Left ventricle myocardium inferior (tissue), 1 donor: ENCODE measurements at places on chromosomes 4 and X. TPM values are rescaled to one million over a fixed set of nuclear protein-coding genes. Genes with fewer than 3 reads are reported as not detected.

DNA sequence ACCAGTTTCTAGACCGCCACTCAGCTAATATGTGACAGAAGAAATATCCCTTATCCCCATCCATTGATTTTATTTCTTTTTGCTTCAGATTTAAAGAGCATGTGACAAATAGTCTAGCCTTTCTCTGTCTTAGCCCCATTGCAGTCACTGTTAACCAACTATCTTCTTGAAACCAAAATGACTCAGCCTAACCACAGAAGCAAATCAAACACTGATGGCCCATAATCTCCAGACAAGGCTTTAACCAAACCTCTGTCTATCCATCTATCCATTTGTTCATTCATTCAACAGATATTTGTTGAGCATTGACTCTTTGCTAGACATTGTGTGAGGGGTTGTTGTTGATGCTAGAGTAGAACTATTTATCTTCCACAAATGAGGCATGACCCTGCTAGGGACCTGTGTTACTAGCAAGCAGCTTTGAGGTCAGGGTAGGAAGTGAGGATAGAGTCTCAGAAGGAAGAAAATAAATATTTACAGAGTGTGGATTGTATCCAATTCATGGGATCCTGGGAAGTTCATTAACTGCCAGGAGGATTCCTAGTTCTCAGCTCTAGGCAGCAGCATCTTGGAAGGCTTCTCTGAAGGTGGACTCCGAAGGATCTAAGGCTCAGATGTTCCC is 22.5 kb downstream of the HNRNPH2 start:
- H3K36me3 ChIP-seq, result peaks cover 24% of the 10 kb centered on the region
- H3K27ac ChIP-seq, result no peak overlapping the region

Gene SPANXB1
- not detected for total RNA-seq

Gene CSAG2
- not detected for total RNA-seq

DNA sequence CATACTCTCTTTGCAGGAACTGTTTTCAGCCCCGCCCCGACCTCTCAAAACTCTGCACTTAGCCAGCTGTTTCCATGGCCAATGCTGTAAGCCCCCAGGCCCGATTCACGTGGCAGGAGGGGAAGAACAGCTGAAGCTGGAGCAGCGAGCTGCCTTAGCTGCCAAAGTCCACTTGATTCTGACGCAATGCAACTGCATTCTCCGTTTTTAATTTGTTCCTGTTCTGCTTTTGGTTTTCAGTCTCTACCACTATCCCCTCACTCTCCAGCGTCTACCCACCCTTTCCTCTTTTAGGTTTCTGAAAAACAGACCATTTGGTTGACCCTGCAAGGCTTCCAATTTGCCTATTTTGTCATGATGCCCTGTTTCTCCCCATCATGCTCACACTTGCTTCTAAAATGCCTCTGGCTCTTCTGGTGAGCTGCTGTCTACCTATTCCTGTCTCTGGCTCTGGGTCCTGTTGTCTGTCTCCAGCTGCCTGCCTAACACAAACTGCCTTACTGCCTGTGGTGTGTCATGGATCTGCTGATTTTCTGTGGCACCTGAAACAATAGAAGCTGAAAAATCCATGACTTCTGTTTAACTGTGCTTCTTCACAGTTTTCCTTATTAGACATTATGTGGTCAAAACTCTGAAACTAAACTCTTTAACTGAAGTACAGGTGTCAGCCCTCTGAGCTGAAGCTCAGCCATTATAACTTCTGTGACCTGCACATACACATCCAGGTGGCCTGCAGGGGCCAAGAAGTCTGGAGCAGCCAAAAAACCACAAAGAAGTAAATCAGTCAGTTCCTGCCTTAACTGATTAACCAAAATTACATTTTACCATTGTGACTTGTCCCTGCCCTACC is 160.5 kb upstream of the AGTR2 start:
- no peaks in the 10 kb centered on the region for H3K4me1 ChIP-seq
- peak; percentile 13 for DNase-seq
- no peaks in the 10 kb centered on the region for H3K27me3 ChIP-seq
- H3K4me3 ChIP-seq, result no peak overlapping the region
- no peaks in the 10 kb centered on the region for H3K36me3 ChIP-seq

Gene ZDHHC15
- 3.1 TPM for total RNA-seq

Gene SHISA3
- total RNA-seq, result 8.1 TPM

DNA sequence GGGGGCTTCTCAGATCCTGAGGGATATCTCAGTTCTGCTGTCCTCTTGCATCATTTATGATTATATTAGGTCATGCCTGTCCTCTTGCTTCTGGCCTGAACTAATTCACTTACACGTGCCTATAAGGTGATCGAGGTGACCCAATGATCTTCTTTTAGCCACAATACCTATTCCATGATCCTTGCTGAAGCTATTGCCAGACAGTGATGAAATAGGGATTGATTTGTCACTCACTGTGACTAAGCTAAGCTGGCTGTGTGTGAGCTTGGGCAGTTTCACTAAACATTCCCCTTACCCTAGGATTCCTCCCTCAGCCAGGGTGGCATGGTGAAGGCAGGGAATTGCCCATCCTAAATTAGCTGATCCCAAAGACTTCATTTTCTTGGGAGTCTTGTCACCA is 19.0 kb downstream of the HADH start:
- H3K4me1 ChIP-seq, result peaks cover 68% of the 10 kb centered on the region
- no peak overlapping the region for H3K4me3 ChIP-seq
- no peaks in the 10 kb centered on the region for H3K27me3 ChIP-seq
- H3K27ac ChIP-seq, result peak overlapping the region; percentile 61
- peaks cover 23% of the 10 kb centered on the region for H3K36me3 ChIP-seq

- no peaks in the 10 kb centered on the region for H3K4me1 ChIP-seq
- no peak overlapping the region for H3K27ac ChIP-seq
- no peak overlapping the region for H3K4me3 ChIP-seq
- H3K36me3 ChIP-seq, result no peaks in the 10 kb centered on the region
Observed at GRCh38 chr4:154478128-154478527, 13.5 kb downstream of the DCHS2 start.

DNA sequence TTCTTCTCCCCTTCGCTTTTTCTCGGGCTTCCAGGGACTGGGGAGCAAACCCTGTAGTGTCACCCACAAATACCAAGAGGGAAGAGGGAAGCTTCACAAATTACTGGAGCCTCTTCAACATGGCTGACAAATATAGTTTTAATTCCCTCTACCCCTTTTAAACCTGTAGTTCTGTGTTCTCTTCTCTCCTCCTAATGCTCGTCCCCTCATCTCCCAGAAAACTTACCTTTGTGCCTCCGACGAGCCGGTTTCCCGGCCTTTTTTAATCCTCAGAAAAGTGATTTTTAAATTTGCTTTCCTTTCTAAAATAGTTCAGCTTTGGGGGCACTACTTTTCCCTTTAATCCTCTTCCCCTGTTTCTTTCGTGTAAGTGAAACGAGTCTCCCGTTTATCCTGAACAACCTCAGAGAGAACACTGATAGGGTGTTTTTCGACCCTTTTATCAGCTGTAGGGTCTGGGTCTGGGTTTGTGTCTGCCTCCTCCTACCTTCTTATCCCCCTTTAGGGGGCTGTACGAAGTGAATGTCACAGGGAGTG is 408 bp downstream of the TET2 start:
- DNase-seq, result no peak
- peak overlapping the region; percentile 84 for H3K4me3 ChIP-seq
- H3K27me3 ChIP-seq, result no peaks in the 10 kb centered on the region
- H3K4me1 ChIP-seq, result peaks cover 59% of the 10 kb centered on the region
- H3K36me3 ChIP-seq, result no peaks in the 10 kb centered on the region

- H3K4me3 ChIP-seq, result no peak overlapping the region
- H3K27me3 ChIP-seq, result no peaks in the 10 kb centered on the region
- no peaks in the 10 kb centered on the region for H3K36me3 ChIP-seq
- DNase-seq, result no peak
Observed at GRCh38 chrX:150143721-150144440, 205.6 kb upstream of the EOLA2 start.

Gene ATP1B4
- total RNA-seq, result 1.8 TPM

GRCh38 chr4:132065940-132066495 is 1083.1 kb upstream of the PCDH10 start:
- no peaks in the 10 kb centered on the region for H3K4me1 ChIP-seq
- no peak overlapping the region for H3K27ac ChIP-seq
- no peak overlapping the region for H3K4me3 ChIP-seq
- no peak for DNase-seq

Gene HSFX1
- 3.0 TPM for total RNA-seq

GRCh38 chrX:27680726-27681125 is 90.6 kb downstream of the DCAF8L2 start:
- H3K4me3 ChIP-seq, result no peak overlapping the region
- no peaks in the 10 kb centered on the region for H3K36me3 ChIP-seq
- DNase-seq, result no peak
- no peaks in the 10 kb centered on the region for H3K27me3 ChIP-seq
- H3K4me1 ChIP-seq, result no peaks in the 10 kb centered on the region
- no peak overlapping the region for H3K27ac ChIP-seq

Gene FAM149A
- total RNA-seq, result 12.2 TPM

GRCh38 chr4:32043248-32043633 is 1323.1 kb downstream of the PCDH7 start:
- no peaks in the 10 kb centered on the region for H3K27me3 ChIP-seq
- H3K27ac ChIP-seq, result no peak overlapping the region
- no peak for DNase-seq

GRCh38 chr4:40269133-40269532 is 66.0 kb upstream of the CHRNA9 start:
- no peak for DNase-seq
- H3K27me3 ChIP-seq, result no peaks in the 10 kb centered on the region
- no peaks in the 10 kb centered on the region for H3K36me3 ChIP-seq
- no peak overlapping the region for H3K27ac ChIP-seq
- H3K4me1 ChIP-seq, result peaks cover 9% of the 10 kb centered on the region
- no peak overlapping the region for H3K4me3 ChIP-seq

GRCh38 chr4:93700571-93700970 is 128.0 kb upstream of the ATOH1 start:
- no peaks in the 10 kb centered on the region for H3K4me1 ChIP-seq
- no peak overlapping the region for H3K27ac ChIP-seq
- H3K36me3 ChIP-seq, result no peaks in the 10 kb centered on the region

- no peaks in the 10 kb centered on the region for H3K4me1 ChIP-seq
- H3K27me3 ChIP-seq, result no peaks in the 10 kb centered on the region
- H3K36me3 ChIP-seq, result no peaks in the 10 kb centered on the region
- H3K4me3 ChIP-seq, result no peak overlapping the region
Observed at GRCh38 chr4:83138946-83139345, 24.4 kb upstream of the PLAC8 start.

DNA sequence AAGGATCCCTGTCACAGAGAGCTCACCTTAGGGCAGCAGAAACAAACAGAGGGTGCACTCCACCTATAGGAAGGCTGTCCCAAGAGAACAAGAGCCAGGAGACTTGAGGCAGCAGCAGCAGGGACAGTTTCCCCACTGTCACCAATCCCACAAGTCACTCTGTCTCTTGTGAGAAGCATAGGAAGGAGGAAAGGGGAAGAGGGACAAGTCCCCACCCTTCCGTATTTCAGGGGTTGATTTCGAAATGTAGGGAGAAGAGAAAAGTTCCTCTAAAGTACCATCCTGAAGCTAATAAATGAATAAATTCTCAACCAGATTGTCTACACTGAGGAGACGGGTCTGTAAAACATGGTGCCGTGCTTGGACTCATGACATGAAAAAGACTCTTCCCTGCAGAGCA is 9.5 kb upstream of the TLR8 start:
- no peaks in the 10 kb centered on the region for H3K4me1 ChIP-seq
- DNase-seq, result no peak
- H3K4me3 ChIP-seq, result no peak overlapping the region
- H3K36me3 ChIP-seq, result no peaks in the 10 kb centered on the region
- H3K27ac ChIP-seq, result no peak overlapping the region
- H3K27me3 ChIP-seq, result no peaks in the 10 kb centered on the region

- H3K27me3 ChIP-seq, result no peaks in the 10 kb centered on the region
- H3K4me3 ChIP-seq, result no peak overlapping the region
- no peaks in the 10 kb centered on the region for H3K4me1 ChIP-seq
- no peak for DNase-seq
- no peaks in the 10 kb centered on the region for H3K36me3 ChIP-seq
- no peak overlapping the region for H3K27ac ChIP-seq
Observed at GRCh38 chr4:95643627-95644026, 94.9 kb upstream of the UNC5C start.

- no peaks in the 10 kb centered on the region for H3K36me3 ChIP-seq
- H3K4me3 ChIP-seq, result no peak overlapping the region
- peaks cover 81% of the 10 kb centered on the region for H3K27me3 ChIP-seq
- H3K27ac ChIP-seq, result no peak overlapping the region
Observed at GRCh38 chr4:68383115-68383514, 33.2 kb upstream of the YTHDC1 start.

DNA sequence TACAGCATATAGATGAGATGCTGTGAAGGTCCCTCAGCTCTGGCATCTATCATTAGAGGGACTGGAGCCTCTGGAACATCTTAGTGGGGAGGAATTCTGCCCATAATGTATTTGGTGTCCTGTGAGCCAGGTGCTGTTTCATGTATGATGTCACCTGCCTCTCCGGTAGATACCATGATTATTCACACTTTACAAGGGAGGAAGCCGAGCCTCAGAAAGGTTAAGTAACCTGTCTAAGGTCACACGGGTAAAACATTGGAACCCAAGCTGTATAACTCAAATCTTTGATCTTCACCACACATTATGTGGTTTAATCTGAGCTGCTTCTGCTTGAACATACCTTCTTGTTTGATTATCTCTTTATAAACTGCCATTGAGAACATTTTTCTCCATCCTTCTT is 442.8 kb downstream of the BCOR start:
- no peaks in the 10 kb centered on the region for H3K36me3 ChIP-seq
- no peaks in the 10 kb centered on the region for H3K27me3 ChIP-seq
- no peaks in the 10 kb centered on the region for H3K4me1 ChIP-seq

DNA sequence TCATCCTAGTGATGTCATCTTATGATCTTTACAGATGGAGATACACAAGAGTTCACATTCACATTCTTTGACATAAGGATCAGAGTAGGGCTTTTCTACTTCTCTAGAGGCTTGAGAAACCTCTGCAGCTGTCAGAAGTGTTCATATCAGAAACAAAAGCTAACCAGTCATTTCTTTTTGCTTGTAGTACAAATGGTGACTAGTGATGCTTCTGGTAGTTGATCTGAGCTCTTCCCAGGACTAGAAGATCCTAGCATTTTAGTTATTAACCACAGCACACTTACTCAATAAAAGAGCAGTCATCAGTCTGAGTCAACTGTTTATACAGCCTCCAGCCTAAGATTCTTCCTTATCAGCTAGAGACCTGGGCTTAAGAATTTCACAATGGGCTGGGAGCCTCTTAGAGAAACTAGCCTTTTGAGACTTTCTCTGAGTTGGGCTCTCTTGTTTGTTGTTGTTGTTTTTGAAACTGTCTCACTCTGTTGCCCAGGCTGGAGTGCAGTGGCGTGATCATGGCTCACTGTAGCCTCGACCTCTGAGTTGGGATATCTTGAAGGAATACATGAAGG is 84.1 kb downstream of the TMEM164 start:
- no peaks in the 10 kb centered on the region for H3K36me3 ChIP-seq
- no peak for DNase-seq
- H3K4me3 ChIP-seq, result no peak overlapping the region
- H3K27me3 ChIP-seq, result no peaks in the 10 kb centered on the region

GRCh38 chr4:112279025-112279881 is 6.5 kb downstream of the TIFA start:
- peaks cover 3% of the 10 kb centered on the region for H3K36me3 ChIP-seq
- no peaks in the 10 kb centered on the region for H3K27me3 ChIP-seq
- DNase-seq, result no peak
- peak overlapping the region; percentile 53 for H3K4me3 ChIP-seq
- H3K4me1 ChIP-seq, result peaks cover 52% of the 10 kb centered on the region

Gene PASD1
- total RNA-seq, result not detected

Gene TMSB15A
- total RNA-seq, result not detected

Gene ERCC6L
- total RNA-seq, result not detected

Gene VGLL1
- total RNA-seq, result not detected

- no peak for DNase-seq
- H3K4me3 ChIP-seq, result no peak overlapping the region
- no peak overlapping the region for H3K27ac ChIP-seq
- no peaks in the 10 kb centered on the region for H3K4me1 ChIP-seq
- no peaks in the 10 kb centered on the region for H3K36me3 ChIP-seq
Observed at GRCh38 chrX:150227321-150227860, 135.7 kb upstream of the MAMLD1 start.

- H3K36me3 ChIP-seq, result no peaks in the 10 kb centered on the region
- H3K4me3 ChIP-seq, result no peak overlapping the region
- H3K27me3 ChIP-seq, result no peaks in the 10 kb centered on the region
Observed at GRCh38 chr4:30833206-30833605, 113.0 kb downstream of the PCDH7 start.

Gene SH2D1A
- 0.30 TPM for total RNA-seq
